Fibroblast of upper back skin (primary cell): ENCODE measurements at places on chromosomes 12 and 14.

GRCh38 chr12:6187948-6188793 lies 12.0 kb upstream of the CD9 start:
- DNase-seq = no peak

GRCh38 chr12:124188561-124189405 lies 106.1 kb upstream of the RFLNA start:
- peak; percentile 36 for DNase-seq

DNA sequence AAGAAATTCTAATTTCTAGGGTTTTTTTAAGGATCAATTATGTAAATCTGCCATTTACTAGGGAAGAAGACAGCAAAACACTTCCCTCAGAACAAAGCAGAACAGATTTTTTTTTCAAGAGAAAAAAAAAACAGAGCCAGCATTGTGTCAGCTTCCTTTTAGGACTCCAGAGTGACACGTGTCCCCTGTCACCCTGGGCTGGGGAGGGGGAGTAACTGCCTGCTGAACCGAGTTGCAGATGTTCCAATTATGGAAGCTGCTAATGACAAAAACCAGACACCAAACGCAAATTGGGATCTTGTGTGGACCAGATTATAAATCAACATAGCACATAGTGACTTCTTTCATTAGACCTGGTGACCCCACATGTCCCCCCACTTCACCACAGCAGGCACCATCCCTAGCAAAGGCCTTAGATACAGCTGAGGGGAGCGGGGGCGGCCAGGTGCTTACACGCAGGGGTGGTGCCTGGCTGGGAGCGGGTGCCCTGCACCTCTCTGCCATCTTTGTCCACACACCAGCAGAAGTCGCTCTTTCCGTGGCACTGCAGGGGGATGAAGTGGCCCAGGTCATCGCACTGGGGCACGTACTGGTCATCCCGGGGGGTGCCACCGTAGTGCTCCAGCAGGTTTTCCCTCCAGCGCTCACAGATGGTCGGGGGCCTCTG lies 25.4 kb downstream of the RTRAF start:
- DNase-seq = no peak

- DNase-seq = no peak
These were observed 1083.2 kb downstream of the FLRT2 start for GRCh38 chr14:86613126-86613525.

DNA sequence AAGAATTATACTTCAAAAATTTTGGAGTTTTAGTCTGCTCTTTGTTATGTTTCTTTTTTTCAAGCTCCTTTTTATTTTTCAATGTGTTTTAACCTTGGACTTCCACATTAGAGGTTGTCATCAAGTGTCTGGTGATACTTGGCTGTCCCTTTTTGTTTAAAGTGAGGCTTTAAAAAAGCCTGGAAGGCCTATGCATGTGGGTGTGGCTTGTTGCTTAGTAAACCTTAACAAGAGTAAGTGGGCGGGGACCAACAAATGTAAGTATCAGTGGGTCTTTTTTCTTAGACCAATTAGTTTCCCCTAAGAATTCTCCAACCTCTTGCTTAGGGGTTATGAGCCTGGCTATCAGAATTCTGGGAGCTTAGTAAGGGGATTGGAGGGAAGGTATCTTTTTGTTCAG lies 26.4 kb downstream of the HCFC2 start:
- DNase-seq = no peak

GRCh38 chr14:95494456-95494855 lies 22.0 kb downstream of the SYNE3 start:
- DNase-seq = no peak

DNA sequence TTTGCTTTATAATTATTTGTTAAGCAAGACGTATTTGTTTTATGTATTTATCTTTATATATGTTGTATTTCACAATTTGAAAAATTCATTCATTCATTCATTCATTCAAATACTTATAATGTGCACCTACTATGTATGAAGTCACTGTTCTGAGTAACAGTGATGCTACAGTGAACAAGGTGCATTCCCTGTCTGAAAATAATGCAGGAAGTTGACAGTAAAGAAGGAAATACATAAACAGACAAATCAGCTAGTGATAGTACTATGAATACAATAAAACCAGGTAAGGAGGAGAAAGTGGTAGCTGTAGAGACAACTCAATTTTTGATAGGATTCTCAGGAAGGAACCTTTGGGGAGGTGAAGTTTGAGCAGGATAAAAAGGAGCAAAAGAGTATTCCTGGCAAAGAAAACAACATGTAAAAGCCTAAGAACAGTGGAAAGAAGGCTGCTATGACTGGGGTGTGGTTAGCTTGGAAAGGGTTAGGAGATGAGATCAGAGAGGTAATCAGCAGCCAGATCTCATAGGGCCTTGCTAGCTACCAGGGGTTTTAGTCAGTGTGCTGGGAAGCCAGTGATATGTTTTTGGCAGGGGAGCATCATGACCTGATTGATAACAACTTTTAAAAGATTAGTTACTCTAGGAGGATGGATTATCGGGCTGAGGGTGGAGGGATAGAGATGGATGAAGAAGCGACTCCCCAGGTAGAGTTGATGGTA lies 17.4 kb downstream of the BICDL1 start:
- DNase-seq = no peak

- no peak for DNase-seq
These were observed 415.4 kb upstream of the PRICKLE1 start for GRCh38 chr12:43004908-43005307.

- no peak for DNase-seq
These were observed 22.5 kb downstream of the E2F7 start for GRCh38 chr12:77042833-77043232.

DNA sequence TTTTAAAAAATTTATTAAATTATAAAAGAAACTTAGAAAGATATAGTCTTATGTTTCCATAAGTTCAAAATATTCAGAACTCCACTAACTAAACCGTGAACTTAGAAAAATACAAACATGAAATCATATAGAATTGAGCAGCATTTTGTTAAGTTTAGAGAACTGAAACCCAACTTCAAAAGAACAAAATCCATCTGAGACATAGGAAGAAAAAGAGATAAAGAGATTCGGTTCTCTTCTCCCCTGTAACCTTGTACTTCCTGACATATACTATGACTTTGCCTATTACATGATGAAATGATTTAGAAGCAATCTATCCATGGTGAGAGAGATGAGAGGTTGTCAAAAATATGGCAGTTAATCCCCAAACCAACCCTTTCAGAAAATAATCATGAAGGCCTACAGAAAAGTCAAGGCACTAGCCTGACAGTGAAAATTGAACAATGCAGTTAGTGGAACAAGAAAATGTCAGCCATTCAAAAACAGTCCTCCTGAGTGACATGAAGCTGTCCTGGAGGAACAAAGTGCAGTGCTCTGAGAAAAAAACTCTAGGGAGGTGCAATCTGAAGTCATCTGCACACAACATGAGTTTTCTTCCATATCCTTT lies 44.0 kb downstream of the C12orf50 start:
- no peak for DNase-seq

DNA sequence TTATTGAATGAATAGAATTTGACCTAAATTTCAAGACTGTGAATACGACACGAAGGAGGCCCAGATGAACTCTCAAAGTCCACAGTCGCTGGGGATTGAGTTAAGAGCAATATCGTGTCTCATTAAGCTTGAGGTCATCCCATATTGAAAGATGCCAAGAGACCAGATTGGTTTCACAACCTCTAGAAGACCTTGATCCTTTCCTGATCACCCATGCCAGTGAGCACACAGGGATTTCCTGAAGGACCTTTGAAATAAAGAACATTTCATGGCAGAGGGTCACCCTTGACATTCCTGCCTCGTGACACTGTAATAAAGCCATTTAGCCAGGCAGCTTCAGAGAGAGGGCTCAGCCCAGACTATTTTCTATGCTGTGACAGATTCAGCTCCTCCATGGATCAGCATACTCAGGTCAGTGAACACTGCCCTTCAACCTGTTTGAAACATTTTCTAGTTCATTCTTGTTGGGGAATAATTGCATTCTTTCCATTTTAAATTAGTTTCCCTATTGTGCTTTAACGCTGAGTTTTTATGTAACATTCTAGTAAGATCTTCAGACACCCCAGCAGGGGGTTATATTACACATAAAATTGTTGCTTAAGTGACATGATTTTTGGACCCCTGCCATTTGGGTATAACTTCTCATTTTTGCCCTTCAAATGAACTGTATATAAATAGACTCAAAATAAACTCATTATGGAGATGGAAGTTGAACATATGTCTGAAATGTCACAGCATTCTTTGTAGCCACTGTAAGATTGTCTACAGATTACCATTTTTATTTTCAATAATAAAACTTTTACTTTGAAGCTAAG lies 213.2 kb downstream of the C12orf50 start:
- DNase-seq = peak; percentile 86

DNA sequence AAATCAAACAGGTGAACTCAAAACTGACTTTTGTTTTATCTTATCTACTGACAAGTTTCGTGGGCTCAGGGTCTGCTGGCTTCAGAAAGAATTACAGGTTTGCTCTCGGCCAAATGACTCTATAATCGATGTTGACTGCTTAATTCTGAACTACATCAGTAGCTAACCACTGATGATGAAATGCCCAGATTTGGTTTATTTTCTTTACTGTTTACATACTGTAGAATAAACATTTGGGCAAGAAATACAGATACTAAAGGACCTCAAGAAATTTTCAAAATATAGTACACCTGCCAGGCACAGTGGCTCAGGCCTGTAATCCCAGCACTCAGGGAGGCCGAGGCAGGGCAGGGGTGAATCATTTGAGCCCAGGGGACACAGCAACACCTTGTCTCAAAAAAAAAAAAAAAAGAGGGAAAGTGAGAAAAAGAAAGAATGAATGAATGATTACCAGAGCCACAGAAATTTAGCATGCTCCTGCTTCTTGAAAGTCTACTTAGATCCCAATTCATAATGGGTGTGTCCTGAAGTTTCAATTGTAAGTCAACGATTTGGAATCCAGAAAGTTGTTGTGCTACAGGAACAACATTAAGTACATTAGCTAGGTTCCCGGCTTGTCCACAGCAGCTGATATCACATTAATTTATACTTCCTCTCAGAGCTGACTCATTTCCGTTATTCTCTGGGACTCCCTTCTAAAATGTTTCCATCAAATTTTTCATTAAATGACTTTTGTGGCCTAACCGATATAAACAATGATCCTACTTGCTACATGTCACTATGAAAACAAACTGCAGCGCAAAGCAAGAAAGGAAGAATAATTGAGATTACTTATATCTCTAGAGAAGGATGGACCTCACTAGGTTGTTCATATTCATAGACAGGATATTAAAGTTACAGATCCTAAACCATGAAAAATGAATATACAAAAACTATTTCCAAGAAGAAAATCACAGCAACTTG lies 134.3 kb downstream of the MED13L start:
- peak; percentile 81 for DNase-seq

DNA sequence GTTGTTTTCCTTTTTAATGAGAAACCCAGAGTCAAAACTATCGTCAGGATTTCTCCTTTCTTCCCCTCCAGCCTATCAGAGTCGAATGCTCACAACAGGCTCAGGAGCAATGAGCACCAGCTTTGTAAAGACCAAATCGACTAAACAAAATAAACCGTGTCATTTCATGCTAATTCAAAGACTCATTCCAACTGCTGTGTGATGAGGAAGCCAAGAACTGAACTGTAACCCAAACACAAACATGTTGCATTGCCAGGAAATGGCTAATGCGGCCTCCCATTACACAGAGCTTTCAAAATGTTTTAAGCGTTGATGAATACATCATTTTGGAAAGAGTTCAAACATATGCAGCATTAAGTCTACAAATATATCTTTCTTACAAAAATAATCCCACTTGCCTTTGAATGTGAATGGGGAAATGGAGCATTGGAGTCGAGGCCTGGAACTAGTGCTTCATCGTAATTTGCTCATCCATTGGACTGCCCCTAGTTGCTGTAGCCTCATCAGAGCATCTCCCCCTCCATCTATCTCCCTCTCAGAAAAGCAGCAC lies 349.5 kb downstream of the GXYLT1 start:
- peak; percentile 14 for DNase-seq

DNA sequence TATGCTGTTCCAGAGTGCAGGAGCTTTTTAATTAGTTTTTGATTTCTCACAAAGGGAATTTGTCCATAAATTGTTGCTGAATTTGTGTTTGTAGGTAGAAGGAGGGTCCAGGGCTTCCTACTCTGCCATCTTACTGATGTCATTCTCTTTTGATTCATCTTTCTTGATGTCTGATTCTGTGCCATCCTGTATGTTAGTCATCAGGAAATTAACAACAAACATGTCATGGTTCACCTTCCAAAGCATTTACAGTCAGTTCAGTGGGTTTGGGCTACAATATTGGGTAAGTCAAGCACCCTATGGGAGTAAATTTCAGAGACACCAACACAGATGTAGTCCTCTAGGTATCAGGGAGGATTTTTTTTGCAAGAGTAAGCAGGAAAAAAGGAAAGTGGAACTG lies 135.2 kb upstream of the SLC38A2 start:
- no peak for DNase-seq

DNA sequence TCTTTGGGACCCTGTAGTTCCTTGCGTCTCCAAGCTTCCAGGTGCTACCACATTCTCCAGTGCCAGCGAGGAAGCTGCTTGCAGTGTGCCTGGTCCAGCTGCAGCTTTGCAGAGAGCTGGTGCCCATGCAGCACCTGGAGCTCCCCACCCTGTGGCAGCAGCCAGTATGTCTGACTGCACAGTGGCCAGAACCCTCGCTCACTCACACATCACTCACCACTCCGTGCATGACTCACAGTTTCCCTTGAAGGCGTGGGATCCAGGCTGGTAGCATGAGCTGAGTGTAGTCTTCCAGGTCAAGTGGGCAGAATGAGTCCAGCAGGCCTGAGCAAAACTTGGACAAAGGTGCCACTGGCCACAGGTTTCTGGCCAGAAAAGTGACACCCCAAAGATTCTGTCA lies 33.6 kb downstream of the SDR9C7 start:
- no peak for DNase-seq

DNA sequence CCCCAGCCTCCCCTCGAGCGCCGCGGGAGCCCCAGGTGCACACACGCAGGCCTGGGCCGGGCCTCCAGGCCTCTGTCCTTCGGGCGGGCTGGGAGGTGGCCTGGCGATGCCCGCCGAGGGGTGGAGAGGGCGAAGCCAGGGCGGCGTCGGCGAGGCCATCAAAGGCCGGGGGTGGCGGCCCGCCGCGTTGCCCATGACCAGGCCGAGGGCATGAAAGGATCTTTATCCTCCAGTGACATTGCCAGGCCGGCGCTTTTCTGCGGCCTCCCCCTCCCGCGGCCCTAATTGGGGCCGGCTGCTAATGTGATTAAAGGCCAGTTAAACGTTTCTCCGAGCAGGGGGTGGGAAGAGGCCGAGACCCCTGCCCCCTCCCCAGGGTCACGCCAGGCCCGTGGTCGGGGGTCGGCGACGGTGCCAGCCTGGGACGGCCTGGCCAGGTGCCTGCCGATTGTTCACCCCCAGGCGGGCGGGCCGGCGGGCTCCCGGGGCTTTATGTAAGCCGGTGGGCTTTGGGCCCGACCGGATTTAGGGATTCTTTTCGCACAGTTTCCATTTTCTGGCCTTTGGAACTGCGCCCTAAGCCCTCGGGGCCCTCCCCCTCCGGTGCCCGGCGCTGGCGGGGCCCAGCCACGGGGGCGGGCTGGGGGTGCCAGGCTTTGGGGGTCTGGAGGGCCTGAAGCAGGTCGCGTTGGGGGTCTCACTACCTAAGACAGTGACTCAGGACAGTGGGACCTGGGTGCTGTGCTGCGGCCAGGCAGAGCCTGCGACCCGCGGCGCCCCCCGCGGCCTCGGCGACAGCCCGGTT lies 103.2 kb upstream of the DIO3 start:
- no peak for DNase-seq
